ENCODE measurements at places on chromosomes 5 and 9.

DNA sequence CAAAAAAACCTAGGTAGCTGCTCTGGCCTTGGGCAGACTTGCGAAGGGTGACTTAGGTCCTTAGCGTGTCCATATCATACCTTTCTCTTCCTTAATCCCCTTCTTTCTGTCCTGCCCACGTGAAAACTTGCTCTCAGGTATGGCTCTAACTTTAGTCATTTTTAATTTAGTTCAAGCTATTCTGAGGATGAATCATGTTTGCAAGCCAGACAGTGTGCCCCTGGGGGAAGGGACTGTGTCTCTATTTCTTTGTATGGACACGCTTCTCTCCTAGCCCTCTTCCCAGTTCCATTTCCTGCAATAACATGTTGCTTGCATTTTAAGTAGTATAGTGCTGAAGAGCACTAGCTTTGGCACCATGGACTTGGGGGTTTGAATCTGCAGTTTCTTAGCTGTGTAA, 120.6 kb downstream of the PTTG1 start:
- no peak for DNase-seq

- DNase-seq, result peak; percentile 5
Measured at GRCh38 chr9:109010746-109011145, 2.6 kb downstream of the CTNNAL1 start.

GRCh38 chr5:8945972-8946371, 599.9 kb downstream of the SEMA5A start:
- DNase-seq, result no peak

GRCh38 chr9:12964271-12964670, 189.5 kb downstream of the LURAP1L start:
- no peak for DNase-seq

DNA sequence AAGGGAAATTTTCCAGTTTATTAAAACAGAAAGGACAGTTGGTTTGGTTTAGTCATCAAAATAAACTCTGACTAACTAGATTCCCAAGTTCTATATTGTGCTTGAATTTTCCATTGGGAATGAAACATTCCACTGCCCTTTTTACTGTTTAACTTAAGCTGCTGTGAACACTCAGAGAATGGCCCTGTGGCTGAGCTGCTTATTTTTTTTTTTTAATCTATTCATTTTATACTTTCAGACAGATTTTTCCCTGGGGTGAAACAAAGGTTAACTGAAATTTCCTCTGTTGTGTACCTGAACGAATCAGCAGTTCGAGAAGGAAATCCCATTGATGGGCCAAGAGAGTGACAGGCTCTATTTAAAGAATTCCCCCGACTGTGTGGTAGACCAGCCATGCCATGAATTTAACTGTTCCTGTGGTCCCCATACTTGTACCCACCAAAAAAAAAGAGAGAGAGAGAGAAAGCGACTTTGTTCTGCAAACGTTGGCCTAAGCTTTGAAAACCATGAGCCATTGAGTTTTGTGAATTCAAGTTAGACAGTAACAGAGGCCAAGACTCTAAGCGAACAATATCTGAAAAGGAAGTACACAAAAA, 138.7 kb upstream of the GRHPR start:
- DNase-seq, result no peak

- no peak for DNase-seq
Measured at GRCh38 chr5:115372146-115372545, 75.7 kb upstream of the CCDC112 start.

- no peak for DNase-seq
Measured at GRCh38 chr9:96246267-96246671, 55.7 kb downstream of the HSD17B3 start.

- no peak for DNase-seq
Measured at GRCh38 chr9:129336601-129337331, 158.7 kb upstream of the IER5L start.

GRCh38 chr5:168869615-168870227, 290.6 kb upstream of the PANK3 start:
- DNase-seq, result no peak

DNA sequence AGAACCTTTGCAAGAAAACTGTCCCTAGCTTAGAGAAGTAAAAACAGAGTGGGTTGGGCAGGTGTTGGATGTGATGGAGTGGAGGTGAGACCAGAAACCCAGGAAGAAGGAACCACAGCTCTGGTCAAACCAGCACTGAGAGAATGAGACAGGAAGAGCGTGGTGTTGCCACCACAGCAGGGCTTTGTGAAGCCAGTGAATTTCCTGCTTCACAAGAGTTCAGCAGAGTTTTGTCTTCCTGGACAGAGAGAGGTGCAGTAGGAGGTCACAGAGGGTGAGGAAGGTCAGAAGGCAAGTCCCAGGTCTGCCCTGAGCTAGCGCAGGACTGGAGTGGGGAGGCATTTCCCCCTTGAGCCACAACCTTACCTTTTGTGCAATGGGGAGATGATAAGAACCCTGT, 2306.2 kb upstream of the ACO1 start:
- DNase-seq, result no peak

DNA sequence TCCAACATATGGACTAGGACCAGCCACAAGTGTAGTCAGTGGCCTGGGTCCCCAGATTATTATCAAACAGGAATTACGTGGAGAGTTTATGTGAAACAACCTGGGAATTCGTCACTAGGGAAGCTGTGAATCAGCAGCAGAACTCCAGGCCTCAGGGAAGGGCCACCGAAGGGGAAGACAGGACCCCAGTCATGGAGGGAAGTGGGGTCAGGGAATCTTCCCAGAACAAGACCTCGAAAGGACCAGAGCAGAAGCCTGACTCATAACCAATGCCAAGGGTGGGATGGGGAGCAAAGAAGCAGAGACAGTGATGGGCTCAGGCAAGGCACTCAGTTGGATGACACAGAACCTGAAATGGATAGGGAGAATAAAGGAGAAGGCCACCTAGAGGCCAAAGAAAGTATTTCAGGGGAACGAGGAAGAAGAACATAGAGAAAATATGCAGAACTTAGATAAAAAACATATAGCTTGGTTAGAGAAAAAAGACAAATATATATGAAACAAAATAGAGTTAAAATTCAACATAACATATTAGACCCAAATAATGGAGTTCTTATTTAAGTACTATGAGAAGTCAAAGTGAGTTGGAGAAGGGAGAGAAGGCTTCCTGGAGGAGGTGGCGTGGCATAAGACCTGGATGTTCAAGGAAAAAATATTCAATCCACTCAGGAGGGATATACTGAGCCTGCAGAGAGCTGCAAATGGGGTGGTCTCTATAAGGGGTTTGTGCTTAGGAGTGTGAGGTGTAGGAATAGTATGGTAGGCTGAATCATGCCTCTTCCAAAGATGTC, 66.7 kb upstream of the CAST start:
- no peak for DNase-seq

- no peak for DNase-seq
Measured at GRCh38 chr5:17436761-17437221, 61.2 kb upstream of the TAF11L2 start.

DNA sequence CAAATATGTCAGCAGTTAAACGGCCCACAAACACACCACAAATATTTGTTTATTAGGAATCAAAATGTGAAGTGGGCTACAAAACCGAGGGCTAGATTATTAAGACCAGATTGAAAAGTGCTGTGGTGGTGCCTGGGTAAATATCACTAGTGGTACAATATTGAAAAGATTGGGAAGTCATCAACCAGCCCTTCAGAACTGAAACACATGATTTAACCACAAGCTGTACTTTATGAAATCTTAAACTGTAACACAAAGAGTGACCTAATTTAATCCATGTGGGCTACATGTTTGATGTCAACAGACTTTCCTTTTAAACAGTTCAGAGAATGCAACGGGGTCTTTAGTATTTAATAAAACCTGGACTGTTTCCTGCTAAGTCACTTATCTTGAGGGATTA, 182.3 kb downstream of the SPATA31D1 start:
- DNase-seq, result no peak

Data from NCI-H345 (cell line).